ENCODE measurements at places on chromosomes 12 and 14. TPM values are rescaled to one million over a fixed set of nuclear protein-coding genes. Genes with fewer than 3 reads are reported as not detected.

DNA sequence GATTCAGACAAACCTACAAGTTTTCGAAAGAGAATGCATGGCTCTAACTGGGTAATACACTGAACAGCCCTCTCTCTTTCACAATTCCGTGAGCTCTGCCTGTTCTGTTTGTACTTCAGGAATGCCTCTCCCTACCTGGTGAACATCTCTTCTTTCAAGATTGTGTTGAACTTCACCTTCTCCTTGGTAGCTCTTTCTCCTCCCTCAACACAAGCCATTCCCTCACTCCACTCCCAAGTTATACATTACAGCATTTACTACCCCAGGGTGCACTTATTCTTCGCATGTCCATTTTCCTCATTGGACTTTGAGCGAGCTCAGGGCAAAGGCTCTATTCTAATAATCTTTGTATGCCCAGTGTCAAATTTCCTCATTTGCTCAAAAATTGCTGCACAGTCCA is 28.3 kb downstream of the NRDE2 start:
- H3K4me1 ChIP-seq: peaks cover 16% of the 10 kb centered on the region
- H3K36me3 ChIP-seq: peaks cover 16% of the 10 kb centered on the region
- H3K27me3 ChIP-seq: no peaks in the 10 kb centered on the region
- H3K4me3 ChIP-seq: no peak overlapping the region
- DNase-seq: no peak
- no peak overlapping the region for H3K27ac ChIP-seq

- no peak overlapping the region for H3K4me3 ChIP-seq
- no peaks in the 10 kb centered on the region for H3K36me3 ChIP-seq
- no peaks in the 10 kb centered on the region for H3K27me3 ChIP-seq
- no peak overlapping the region for H3K27ac ChIP-seq
These were observed 48.5 kb downstream of the NTF3 start for GRCh38 chr12:5480218-5480937.

GRCh38 chr12:87329076-87329863 is 699.9 kb downstream of the C12orf50 start:
- no peak overlapping the region for H3K27ac ChIP-seq
- no peak overlapping the region for H3K4me3 ChIP-seq
- no peaks in the 10 kb centered on the region for H3K4me1 ChIP-seq
- no peak for DNase-seq
- H3K27me3 ChIP-seq: no peaks in the 10 kb centered on the region

DNA sequence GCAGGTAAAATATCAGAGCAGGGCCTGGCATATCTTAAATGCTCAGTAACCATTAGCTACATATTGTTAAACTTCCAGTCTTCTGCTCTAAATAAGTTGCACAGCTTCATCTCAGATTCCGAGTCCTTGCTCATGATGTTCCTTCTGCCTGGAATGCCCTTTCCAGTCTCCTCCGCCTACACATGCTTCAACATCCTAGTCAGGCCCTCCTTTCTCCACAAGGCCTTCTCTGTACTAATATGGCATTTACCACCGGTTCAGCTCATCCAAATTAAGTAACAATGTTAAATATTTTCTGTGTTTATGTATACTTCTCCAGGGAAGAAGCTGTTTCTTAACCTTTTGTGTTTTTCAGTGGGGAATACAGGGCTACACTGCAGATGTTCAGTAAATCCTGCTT is 8.5 kb downstream of the DHH start:
- no peak overlapping the region for H3K4me3 ChIP-seq
- DNase-seq: no peak
- H3K36me3 ChIP-seq: no peaks in the 10 kb centered on the region
- H3K27me3 ChIP-seq: peaks cover 20% of the 10 kb centered on the region
- no peak overlapping the region for H3K27ac ChIP-seq

GRCh38 chr12:102950107-102950949 is 7.1 kb upstream of the ASCL1 start:
- no peak overlapping the region for H3K4me3 ChIP-seq
- H3K36me3 ChIP-seq: no peaks in the 10 kb centered on the region
- H3K4me1 ChIP-seq: no peaks in the 10 kb centered on the region

DNA sequence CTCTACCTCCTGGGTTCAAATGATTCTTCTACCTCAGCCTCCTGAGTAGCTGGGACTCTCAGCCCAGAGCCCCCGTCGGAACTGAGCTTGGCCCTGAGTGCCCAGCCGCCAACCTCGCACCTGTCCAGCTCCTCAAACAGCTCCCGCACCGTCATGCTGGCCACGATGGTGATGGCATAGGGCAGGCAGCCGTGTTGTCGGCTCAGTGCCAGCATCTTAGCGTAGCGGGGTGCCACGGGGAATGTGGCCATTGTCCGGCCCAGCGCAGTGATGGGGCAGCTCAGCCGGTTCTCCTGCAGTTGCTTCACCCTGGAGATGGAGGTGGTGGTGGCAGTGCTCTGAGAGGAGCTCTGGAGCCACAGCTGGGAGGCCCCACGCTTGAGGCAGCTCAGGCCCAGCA is 32.4 kb downstream of the DHX37 start:
- no peak overlapping the region for H3K27ac ChIP-seq
- no peaks in the 10 kb centered on the region for H3K27me3 ChIP-seq
- H3K36me3 ChIP-seq: peaks cover 50% of the 10 kb centered on the region
- H3K4me1 ChIP-seq: no peaks in the 10 kb centered on the region
- no peak overlapping the region for H3K4me3 ChIP-seq

RIPK3 gene
- 3.9 TPM for total RNA-seq

SLC25A47 gene
- total RNA-seq: not detected

MYO1A gene
- 0.71 TPM for total RNA-seq
